ENCODE measurements at places on chromosomes 4 and X.

DNA sequence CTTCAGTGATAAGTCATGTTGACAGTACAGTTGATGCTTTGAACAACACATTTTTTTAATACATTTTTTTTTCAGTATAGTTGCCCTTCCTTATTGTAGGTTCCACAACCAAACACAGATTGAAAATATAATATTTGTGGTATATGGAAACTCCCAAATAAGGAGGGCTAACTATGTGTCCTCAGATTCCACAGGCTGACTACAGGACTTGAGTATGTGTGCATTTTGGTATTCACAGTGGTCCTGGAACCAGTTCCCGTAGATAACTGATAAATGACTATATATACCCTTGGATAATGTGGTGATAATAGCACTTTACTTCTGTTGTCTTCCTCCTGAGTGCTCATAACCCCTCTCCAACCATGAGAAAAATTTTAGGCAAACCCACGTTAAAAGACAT, 111.6 kb upstream of the NUDT6 start:
- DNase-seq, result no peak

GRCh38 chr4:48042979-48043461, 26.4 kb downstream of the NIPAL1 start:
- no peak for DNase-seq

DNA sequence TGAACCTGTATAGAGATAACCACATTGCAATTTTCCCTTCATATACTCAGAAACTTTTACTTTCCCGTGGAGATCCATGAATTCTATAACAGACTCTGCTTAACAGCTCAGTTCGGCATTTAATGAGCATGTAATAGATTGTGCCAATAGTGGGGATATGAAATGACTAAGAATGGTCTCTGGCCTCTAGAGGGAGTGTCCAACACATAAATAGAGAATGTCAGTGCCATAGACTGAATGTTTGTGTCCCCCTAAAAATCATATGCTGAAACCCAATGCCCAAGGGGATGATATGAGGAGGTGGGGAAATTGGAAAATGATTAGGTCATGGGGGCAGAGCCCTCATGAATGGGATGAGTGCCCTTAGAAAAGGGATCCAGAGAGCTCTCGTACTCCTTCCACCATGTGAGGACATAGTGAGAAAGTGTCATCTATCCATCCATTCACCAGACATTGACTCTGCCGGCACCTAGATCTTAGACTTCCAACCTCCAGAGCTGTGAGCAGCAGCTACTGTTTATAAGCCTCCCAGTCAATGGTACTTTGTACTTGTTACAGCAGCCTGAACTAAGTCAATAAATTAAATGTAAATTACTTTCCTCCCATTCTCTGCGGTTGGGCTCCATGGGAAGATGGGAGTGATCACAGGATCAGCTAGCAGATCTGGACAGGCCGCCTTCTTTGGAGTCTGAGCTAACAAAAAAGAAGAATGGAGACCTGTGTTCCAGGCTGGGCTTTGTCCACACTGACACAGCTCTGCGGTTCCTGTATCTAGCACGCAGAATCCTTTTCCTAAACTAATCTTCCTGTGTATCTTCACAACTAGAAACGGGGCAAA, 28.1 kb upstream of the HPSE start:
- DNase-seq, result no peak

GRCh38 chr4:62004881-62005280, 804.8 kb downstream of the ADGRL3 start:
- DNase-seq, result no peak

GRCh38 chrX:148567779-148568178, 67.4 kb downstream of the AFF2 start:
- DNase-seq, result no peak

DNA sequence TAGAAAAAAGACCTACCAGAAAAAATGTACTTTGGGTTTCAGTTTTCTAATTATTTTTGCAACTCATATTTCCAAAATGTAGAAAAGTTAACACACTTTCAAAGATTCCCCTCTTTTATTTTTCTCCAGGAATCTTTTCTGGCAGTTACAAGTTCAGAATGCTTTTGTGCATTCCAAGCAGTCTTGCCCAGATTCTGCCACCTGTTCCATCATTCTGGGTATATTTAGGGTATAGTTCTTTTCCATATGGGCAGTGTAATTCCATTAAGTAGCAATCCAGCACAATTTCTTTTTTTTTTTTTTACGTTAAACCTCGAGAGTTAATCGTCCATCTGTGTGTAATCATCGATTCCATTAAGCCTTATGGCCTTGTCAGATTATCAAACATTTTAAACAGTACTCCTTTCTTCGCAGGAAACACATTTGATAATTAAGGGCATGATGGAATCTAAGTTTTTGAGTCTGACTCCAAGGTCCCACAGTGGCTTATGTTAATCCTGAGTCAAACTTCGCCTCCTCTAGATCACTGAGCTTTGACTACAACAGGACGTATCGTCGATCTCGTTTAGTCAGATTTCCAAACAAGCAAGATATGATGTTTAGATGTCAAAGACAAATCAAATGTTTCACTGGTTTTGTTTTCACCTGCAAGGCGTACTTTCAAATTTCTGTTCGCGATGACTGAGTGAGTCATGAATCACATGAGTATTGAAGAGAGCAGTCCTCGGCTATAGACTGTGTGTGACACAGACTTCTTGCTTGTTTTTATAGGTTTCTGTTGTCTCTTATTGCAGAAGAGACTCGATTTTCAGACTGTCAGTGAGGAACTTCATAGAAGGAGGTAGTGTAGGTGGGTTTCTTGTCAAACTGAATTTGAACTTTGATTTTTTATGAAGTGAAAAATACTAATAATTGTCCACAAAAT, 118.9 kb upstream of the GK2 start:
- no peak for DNase-seq

GRCh38 chr4:157443537-157443936, 223.0 kb downstream of the GRIA2 start:
- no peak for DNase-seq

GRCh38 chrX:54447461-54447860, 7.3 kb downstream of the TSR2 start:
- no peak for DNase-seq

DNA sequence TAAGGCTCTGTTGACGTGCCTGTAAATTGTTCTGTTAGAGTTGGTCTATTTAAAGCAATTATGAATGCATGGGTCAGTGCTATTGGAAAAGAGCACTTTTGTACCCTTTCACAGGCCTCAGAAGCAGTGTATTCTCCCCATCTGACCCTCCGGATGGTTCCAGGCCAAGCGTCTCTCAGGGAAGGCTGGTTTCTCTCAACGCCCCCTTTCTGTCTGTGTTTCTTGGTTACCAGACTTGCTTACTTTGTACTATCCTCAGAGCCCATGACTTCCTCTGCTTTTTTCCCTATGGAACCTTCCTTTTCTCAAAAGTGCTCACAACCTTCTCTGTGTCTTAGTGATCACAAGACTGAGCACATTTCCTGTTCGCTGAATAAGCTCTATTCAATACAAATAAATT, 559.3 kb upstream of the ZFP42 start:
- no peak for DNase-seq

DNA sequence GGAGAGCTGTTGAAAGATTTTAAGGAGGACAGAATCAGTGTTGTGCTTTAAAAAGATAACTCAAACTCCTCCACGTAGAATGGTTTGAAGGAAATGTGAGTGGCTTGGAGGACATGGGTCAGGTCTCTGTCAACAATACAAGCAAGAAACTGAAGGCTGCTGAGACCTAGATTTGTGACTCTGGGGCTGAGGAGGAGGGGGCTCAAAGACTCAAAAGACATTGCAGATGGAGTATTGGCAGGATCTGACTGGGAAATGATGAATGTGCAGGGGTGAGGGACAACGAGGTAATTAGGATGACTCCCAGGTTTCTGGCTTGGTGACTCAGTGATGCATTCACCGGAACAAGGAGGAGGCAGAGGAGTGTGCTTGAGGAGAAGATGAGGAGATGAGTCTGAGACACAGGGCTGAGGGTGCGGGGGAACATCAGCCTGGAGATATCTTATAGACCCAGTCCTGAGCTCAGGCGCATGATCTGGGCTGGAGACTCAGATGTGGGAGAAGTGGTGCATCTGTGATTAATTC, 3.3 kb upstream of the RPS4X start:
- DNase-seq, result no peak

- DNase-seq, result no peak
Measured at GRCh38 chrX:135095715-135096114, 24.6 kb downstream of the ETDB start.

DNA sequence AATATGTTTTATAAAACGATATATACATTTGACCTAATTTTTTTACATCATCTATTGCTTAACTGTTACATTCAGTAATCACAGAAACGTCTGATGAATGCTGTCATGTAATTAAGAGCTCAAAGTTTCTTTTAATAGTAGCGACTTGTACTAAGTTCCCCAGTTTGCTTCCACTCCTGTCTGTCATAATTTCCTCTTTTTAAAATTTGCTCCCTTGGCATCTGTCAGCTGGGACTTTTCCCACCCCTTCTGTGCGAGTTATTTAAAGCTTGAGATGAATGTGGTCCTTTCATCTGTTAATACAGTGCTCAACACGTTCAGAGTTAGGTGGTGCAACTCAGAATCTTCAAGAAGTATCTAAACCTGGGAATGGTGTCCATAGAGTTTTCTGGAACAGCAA, 1.2 kb downstream of the RAP1GDS1 start:
- no peak for DNase-seq

GRCh38 chr4:37927434-37927833, 32.8 kb upstream of the PTTG2 start:
- no peak for DNase-seq

- no peak for DNase-seq
Measured at GRCh38 chr4:37392521-37393255, 148.1 kb downstream of the NWD2 start.

DNA sequence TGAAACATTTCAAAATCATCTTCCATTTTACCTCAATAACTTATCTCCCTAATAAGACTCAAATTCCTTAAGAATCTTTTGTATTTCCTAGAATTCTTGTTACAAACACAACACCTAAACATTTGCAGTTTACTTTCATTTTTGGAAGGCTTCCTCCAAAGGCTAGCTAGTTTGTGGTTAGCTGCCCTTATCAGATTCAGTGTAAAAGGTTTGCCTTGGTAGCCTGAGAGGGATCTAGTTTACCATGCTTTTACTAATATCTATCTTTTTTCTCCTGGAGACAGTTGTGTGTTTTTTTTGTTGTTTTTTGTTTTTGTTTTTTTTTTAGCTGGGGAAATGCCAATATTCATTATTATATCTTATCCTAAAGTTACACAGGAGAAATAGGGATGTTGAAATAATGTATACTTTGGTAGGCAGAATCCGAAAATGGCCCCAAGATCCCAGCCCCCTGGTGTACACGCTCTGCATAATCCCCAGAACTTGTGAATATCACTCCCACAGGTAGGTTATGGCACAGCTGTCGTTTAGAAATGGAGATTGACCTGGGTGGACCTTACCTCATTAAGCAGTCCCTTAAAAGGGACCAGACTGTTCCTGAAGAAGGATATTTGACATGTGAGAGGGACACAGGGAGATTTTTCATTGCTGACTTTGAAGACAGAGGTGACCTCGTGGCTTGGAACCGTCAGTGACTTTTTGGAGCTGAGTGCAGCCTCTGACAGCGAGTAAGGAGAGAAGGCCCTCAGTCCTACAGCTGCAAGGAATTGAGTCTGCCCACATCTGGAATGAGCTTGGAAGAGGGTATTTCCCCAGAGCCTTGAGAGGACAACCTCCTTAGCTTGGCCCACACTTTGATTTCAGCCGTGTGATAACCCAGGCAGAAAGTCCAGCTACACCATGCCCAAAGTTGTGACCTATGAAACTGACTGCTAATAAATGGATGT, 33.4 kb downstream of the SEPTIN11 start:
- DNase-seq, result no peak

GRCh38 chrX:66635360-66635759, 3.5 kb downstream of the EDA2R start:
- no peak for DNase-seq

DNA sequence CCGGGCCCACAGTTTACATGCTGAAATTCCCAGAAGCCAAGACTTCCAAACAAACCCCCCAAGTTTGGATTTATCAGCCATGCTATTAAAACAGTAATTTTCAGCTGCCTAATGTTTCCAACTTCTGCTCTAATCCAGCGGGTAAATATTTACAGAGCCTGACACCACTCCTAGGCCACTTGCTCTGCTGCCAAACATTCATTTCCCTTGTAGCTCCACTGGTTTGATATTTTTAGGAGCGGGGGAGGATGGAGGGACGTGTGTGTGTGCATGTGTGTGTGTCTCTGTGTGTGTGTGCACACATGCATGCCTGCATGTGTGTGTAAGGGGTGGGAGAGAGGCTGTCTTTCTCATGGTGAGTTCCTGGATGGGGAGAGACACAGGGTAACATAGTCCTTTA, 115.7 kb upstream of the PJA1 start:
- DNase-seq, result no peak

DNA sequence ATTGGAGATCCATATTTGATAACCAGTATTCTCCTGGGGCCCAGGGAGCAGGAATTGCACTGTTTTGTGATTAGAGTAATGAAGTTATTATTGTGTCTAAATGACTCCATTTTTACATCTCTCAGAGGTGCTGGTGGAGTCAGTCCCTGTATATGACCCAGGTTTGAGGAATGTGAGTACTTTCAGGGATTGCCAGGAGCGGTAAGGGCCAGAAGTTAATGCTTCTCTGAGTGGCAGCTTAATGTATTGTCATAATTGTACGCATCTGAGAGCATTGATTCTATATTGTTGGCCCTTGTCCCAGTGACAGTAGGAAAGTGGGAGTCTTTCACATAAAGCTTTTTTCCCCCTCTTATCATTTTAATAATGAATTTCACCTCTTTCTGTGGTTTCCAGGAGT, 146.2 kb downstream of the GATB start:
- DNase-seq, result no peak

- DNase-seq, result no peak
Measured at GRCh38 chr4:93829820-93830687, 1.5 kb downstream of the ATOH1 start.

DNA sequence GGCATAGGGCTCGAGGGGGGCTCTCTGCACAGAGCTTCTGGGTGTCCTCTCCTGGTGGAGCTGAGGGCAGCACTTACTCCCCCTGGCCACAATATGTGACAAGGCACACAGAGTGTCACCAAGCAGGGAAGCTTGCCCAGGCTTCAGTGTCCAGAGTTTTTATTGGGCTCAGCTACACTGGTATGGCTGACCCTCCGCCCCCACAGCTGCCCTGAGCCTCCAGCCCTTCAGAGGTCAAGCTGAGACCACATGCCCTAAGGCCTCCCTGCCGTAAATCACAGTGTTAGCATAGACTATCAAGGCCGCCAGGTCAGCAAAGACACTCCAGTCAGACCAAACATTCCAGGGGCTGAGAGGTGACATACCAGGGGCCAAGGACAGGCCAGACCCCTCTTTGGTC, 59.0 kb downstream of the EVC start:
- no peak for DNase-seq

Data from NCI-H1694 treated with DMSO at 0.1 percent for 48 hours (cell line).